ENCODE measurements at places on chromosomes 1 and 21.
A peak's percentile ranks its signal among the peaks of the same experiment; 100 is the strongest.

- no peak for DNase-seq
These were observed 3.9 kb upstream of the IL24 start for GRCh38 chr1:206893380-206893779.

DNA sequence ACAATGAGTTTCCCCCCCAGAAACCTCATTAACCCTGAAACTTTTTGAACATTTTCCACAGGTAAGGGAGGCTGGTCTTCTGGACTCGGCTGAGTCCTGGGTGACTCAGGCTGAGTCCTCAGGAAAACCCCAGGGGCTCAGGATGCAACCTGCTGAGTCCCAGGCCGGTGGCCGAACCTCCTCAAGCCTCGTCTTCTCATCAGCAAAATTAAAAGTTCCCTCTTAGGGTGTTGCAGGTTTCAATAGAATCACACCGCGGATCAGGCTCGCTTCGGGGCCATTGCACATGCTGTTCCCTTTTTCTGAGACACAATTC is 35.0 kb upstream of the GRHL3 start:
- DNase-seq: no peak

DNA sequence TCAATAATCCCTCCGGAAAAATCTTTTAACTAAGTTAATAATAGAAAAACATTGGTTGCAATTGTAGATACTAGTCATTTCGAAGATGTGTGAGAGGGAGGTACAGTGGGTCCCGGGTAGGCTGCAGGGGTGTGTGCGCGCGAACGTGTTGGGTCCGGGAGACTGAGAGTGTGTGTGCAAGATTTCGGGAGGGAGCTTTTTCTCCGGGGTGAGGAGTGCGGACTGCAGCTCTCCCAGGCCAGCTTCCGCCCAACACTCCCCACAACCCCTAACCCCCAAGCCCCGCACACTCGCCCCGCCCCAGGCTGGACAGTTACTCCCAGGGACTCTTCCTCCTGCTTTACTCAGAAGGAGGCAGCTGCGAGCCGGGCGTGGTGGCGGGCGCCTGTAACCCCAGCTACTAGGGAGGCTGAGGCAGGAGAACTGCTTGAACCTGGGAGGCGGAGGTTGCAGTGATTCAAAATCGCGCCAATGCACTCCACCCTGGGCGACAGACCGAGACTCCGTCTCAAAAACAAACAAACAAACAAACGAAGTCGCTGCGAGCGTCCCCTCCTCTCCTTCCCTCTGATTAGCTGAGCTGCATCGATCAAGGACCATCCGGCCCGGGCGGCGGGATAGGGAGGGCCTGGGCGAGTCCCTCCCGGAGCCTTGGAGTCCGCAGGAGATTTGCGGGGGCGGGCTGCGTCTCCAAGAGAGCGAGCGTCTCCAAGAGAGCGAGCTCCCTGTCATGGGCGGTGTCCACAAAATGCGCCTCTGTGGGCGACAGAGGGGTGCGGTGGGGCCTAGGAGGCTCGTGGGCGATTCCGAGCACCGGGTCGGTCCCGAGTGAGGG is 28.3 kb upstream of the PPM1J start:
- no peak for DNase-seq

- DNase-seq: no peak
These were observed 24.6 kb downstream of the TEX35 start for GRCh38 chr1:178537382-178538090.

DNA sequence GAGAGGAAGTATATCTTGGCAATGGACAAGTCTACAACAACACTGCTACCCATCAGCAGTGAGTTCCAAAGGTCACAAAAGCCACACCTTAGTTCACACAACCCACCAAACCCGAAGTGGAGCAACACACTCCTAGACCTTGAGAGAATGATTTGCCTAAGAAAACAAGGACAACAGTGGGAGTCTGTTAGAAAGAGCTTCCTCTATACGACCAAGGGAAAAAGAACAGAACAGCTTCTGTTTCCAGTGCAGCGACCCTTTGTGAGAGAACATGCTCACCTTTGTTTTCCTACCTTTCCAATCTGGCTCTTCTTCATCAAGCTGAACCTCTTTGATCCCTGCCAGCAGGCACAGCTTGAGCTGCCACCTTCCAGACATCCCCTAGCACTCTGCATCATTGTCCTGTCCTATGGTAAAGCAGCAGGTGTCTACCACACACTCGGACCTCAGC is 56.7 kb upstream of the PALMD start:
- no peak for DNase-seq

GRCh38 chr1:72023063-72023930 is 259.0 kb downstream of the NEGR1 start:
- DNase-seq: no peak

DNA sequence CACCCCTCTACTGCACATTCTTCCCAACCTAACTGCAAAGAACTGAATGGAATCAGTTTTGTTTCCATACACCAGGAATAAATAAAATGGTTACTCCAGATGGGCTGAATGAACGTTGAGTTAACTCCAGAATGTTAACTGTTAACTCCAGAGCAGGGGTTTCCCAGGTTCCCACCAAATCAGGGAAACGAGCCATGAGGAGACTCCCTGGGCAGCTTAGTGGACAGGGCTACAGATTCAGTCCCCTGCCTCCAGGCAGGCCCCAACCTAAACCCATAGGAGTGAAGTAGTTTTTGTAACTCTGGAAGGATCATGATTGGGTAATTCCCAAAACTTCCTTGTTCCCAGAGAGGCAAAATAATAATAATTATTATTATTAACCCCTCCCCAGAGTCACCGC is 14.1 kb downstream of the VSIG8 start:
- DNase-seq: no peak

DNA sequence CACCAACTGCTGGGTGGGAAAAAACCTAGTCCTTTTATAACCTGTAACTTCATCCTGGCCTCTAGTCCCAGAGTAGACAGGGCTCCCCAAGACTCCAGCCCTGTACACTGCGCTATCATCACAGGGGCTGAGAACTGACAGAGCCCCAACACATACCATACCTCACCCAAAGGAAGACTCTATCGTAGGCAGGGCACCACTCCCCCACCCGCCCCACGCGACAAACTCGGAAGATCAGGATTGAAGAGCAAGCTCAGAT is 15.8 kb downstream of the INPP5B start:
- no peak for DNase-seq

DNA sequence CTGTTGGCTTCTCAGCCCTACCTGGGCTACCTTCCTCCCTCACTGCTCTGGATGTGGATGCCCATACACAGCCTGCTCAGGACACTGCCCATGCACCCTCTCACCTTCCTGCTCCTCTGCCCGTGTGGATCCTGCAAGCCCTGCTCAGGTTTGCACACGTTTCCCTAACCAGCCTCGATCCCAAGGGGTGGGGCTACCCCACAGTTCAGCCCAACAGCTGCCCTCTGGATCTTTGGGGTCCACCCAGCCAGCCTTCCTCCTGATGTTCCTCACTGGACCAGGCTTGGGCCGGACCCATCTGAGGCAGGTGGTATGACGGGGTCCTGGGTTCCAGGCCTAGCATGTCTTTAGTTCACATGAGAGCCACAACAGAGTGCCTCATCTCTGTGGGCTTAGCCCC is 4.7 kb downstream of the TMEM54 start:
- no peak for DNase-seq

GRCh38 chr1:108200687-108201051 is 526 bp upstream of the SLC25A24 start:
- DNase-seq: peak; percentile 74

DNA sequence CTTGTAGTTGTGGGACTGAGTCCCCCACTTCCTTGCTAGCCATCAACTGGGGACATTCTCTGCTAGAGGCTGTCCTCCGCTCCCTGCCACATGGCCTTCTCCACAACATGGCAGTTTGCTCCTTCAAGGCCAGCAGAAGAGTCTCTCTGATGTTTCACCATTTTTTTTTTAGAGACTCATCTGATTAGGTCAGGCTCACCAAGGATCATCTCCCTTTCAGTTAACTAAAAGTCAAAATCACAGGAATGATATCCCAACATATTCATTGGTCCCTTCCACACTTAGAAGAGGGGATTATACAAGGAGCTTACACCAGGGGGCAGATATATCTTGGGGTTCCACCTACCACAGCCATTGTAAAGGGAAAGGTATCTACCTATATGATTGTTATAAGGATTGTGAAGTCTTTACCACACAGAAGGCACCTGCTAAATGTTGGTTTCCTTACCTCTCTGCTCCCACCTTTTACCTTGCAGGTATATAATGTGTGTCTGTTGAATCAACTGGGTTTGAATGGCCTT is 23.3 kb downstream of the RIMKLA start:
- DNase-seq: no peak

Measured in NCI-H2171 treated with DMSO at 0.1 percent for 48 hours (cell line).